ENCODE measurements at places on chromosomes 16 and 17.
A peak's percentile ranks its signal among the peaks of the same experiment; 100 is the strongest.

GRCh38 chr16:29916979-29917378 is 9.0 kb downstream of the KCTD13 start:
- no peak for DNase-seq

GRCh38 chr17:74008196-74008595 is 195.3 kb upstream of the RPL38 start:
- no peak for DNase-seq

GRCh38 chr16:88069397-88070168 is 118.3 kb downstream of the BANP start:
- no peak for DNase-seq

DNA sequence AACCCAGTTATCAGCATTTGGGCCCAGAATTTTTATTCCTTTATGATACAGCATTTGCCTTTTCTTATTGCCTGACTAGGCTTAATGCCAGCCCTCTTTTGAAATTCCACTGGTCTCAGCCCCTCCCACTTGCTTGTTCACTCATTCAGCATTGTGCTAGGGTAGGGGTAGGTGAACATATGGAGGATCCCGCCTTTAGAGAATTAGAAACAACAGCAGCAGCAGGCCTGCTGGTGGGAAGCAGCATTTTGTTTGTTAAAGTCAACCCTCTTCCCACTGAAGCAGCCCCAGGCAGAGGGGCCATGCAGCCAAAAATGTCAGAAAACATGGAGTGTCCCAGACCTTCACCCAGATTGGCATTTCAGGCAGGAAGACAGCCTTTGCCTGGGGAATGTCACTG is 1355.2 kb downstream of the CDH8 start:
- DNase-seq, result no peak

DNA sequence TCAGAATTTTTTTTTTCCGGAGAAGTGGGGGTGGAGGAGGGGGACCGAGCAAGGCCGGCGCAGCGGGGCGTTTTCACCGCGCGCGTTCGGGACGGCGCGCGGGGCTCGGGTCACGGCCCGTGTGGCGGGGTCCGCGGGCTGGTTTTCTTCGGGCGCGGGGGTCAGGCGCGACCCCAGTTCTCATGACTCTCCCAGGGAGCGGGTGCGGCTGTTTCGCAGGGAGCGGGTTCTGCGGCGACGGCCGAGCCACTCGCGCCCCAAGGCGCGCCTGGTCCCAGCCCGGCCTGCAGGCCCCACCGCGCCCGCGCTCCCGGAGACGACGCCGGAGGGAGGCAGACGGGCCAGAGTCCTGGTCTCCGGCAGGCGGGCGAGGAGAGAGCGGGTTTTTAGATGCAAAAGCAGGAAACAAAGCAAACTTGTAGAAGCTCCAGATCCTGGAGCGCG is 1.0 kb downstream of the BAHCC1 start:
- DNase-seq, result no peak

DNA sequence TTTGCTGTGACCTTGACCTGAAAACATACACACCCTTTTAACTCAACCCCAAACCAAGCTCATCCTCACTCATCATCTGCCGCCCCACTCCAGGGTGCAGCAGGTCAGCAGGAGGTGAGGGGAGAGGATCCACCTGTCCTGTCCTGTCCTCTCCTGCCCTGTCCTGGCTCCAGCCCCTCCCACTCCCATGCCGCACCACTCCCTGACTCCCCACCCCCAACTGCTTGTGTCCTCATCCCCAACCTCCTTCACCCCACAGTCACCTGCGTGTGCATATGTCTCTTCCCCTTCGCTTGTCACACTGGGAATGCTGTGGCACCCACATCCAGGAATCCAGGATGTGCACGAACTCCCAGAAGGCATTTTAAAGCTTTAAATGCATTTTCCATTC is 15.6 kb downstream of the NGFR start:
- DNase-seq, result no peak

GRCh38 chr17:73378974-73379470 is 67.2 kb upstream of the CDC42EP4 start:
- no peak for DNase-seq

DNA sequence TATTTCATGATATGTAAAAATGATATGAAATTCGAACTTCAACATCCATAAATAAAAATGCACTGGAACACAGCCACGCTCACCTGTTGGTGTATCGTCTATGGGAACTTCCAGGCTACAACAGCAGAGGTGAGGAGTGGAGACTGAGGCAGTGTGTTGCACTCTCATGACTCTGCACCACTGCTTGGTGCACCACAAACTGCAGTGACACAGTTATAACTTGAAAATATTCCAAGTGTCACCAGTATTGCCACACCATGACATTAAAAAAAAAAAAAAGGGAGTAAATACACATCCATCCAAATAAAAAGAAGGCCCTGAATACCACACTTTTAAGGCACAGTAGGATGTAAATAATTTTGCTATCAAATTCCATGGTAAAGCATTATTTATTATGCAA is 34.4 kb downstream of the GNA13 start:
- no peak for DNase-seq

- no peak for DNase-seq
Measured at GRCh38 chr16:80570106-80570478, 29.3 kb downstream of the DYNLRB2 start.

DNA sequence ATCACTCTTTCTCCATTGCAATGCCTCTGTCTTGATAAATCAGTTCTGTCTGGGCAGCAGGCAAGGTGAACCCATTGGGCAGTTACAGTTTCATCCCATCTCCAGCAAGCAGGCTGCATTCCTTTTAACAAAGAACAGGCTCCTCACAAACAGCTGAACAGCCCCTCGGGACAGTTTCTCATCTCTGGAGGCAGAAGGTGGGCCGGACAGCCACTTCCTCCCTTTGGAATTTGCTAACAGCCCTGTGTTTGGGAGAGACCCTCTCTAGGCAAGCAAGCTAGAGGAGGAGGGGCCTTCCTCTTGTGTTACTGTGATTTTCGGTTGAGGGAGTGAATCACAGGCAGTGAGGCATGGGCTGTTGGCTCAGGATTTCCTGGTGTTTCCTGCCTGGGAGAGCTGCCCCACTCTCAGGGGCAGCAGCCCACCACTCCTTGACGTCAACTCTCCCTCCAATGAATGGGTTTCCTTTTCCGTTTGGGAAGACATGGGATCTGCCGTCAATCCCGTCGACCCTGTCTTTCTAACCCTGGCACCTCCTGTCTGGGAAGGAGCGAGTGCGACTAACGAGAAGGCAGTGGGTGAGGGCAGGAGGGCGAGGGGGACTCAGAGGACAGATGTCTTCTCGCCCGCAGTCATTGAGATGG is 3.7 kb upstream of the PGS1 start:
- peak; percentile 55 for DNase-seq

- DNase-seq, result no peak
Measured at GRCh38 chr17:35605678-35606077, 18.6 kb downstream of the AP2B1 start.

- no peak for DNase-seq
Measured at GRCh38 chr17:40176754-40177110, 538 bp upstream of the RAPGEFL1 start.

DNA sequence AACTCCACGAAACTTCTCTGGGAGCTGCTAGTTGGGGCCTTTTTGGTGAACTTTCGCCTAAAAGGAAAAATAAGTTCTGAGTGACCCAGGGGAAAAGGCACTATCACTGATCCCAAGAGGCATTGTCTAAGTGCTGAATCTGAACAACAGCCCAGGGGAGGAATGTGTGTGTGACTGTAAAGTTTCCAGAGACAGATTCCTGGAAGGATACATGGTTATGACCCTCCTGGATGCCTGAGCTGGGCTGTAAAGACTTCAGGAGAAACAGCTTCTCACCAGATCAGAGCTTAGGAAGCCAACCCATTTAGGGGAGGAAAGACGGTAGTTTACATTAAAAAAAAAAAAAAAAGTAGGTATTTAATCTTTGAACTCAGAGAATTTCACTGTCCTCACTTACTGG is 20.2 kb downstream of the HIGD1B start:
- no peak for DNase-seq

- DNase-seq, result no peak
Measured at GRCh38 chr17:29138184-29138955, 41.8 kb downstream of the MYO18A start.

- peak; percentile 62 for DNase-seq
Measured at GRCh38 chr17:57379237-57379894, 123.0 kb downstream of the MSI2 start.

DNA sequence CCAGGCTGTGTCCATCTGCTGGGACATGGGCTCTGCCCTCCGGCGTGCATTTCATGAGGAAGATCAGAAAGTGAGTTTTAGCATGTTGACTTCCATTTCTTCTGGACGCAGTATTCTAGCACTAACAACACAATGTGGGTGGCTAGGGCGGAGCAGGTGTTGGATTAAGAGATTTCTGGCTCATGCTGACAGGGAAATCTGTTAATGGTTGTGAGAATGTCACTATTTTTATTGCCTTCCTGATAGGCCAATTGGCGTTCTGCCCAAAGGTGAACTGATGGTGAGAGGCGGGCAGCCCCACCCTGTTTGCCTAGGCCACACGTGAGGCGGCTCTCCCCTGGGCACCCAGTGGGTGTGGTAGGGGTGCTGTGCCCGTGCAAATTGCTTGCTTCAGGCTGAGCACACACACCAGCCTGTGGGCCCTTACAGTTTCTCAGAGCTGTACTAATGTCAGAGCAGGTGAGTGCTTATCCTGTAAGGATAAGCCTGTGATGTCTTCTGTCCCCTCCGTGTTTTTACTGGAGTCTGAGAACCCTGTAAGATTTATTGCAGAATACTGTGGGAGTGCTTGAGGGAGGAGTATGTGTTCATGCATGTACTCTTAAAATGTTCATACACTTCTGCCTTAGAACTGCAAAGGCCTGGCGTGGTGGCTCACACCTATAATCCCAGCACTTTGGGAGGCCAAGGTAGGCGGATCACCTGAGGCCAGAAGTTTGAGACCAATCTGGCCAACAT is 30.9 kb downstream of the PGS1 start:
- DNase-seq, result no peak

DNA sequence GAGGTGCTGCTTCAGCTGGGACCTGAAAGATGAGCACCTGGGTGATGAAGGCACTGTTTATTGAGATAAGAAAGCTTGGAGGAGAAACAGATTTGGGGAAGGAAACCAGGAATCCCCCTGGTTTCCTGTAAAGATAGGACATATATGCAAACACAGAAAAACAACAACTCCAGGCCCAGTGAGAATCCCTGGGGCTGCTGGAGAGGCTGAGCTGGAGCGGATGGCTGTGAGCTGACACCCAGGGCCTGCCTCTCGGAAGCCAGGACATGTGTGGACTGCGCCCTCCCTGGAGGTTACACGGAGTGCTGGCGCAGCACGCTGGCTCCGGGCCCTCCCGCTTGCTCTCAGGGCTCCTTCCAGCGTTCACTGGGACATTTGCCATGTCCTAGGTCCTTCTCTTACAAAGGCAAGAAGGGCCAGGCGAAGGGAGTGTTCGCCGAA is 57.5 kb downstream of the CYB5B start:
- DNase-seq, result no peak

Measured in right kidney (tissue), 9 donors.